ENCODE measurements at places on chromosomes 11 and 22.

GRCh38 chr22:47633111-47633510, 870.7 kb downstream of the TBC1D22A start:
- DNase-seq = no peak

- DNase-seq = no peak
Observed at GRCh38 chr11:1391165-1392075, 1.7 kb downstream of the BRSK2 start.

- DNase-seq = no peak
Observed at GRCh38 chr22:24978308-24978707, 25.8 kb downstream of the KIAA1671 start.

DNA sequence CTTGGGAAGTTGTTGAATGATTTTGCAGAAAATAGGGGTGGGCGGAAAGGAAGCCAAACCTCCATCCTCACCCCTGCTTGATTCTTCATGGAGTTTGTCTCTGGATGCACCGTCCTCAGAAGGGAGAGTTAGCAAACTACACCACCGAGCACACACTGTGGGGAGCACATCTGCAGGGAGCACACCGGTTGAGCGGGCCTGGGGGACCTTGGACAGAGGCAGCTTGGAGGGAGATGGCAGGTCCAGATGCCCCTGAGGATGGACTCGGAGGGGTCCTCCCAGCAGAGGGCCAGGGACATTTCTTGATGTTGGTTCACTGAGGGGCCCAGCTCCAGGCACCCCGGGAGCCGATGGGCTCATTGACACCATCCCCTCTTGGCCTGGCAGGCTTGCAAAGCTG, 15.1 kb upstream of the FGF19 start:
- DNase-seq = no peak

GRCh38 chr22:45306139-45306538, 3.6 kb upstream of the FAM118A start:
- no peak for DNase-seq

DNA sequence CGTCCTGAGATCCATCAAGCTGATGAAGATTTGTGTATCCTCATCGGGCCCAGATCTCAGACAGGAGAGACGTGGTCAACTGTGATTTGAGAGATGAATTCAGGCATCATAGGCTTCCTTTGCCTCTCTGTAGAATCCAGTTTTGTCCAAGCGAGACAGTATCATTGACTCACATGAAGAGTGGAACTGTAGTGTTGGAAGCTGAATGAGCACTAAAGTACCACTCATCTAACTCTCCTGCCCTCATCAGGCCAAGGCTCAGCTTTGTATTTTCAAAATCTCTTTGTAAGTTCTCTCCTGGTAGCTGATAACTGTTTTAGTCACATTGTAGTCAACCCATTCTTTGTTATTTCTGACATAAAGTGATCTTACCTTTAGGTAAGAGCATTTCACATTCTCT, 85.1 kb downstream of the KIRREL3 start:
- DNase-seq = no peak

- DNase-seq = no peak
Observed at GRCh38 chr22:50218996-50219727, 18.4 kb downstream of the SELENOO start.
